ENCODE measurements at places on chromosomes 6 and 20.

DNA sequence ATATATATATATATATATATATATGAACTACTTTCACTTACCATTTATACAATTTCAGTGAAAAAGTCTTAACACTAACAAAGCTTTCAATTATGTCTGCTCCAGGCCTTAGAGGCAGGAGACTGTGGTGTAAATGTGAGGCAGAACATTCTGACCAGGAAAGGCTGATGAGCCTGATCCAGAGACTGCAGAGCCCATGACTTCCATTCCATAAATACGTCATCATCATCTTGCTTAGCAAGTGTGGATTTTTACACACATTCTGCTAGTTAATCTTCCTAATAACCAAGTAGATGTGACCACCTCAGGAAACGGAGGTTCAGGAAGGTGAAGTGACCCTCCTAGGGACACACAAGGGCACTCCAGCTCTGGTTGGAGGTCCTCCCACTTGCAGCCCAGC is 14.9 kb downstream of the TRERF1 start:
- DNase-seq: no peak

- no peak for DNase-seq
Observed at GRCh38 chr6:38320358-38320757, 319.4 kb downstream of the BTBD9 start.

- no peak for DNase-seq
Observed at GRCh38 chr20:54479138-54479906, 3.9 kb downstream of the DOK5 start.

DNA sequence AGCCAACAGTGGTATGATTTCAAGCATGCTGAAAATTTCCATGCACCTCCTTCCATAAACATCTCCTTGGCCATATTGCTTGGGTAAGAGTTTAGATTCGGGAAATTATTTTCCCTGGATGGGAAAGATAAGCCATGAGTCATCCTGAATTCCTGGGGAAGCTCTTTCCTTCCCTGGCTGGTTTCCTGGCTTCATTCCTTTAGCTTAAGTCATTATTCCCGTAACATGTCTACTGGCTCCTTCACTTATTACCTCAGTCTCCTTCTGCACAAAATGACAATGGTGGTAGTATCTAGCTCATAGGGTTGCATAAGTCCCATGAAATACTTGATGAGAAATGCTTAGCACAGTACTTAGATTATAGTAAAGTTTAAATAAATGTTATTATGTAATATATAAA is 27.6 kb downstream of the TINAG start:
- DNase-seq: peak; percentile 92

GRCh38 chr6:110284855-110285254 is 73.3 kb downstream of the METTL24 start:
- no peak for DNase-seq

DNA sequence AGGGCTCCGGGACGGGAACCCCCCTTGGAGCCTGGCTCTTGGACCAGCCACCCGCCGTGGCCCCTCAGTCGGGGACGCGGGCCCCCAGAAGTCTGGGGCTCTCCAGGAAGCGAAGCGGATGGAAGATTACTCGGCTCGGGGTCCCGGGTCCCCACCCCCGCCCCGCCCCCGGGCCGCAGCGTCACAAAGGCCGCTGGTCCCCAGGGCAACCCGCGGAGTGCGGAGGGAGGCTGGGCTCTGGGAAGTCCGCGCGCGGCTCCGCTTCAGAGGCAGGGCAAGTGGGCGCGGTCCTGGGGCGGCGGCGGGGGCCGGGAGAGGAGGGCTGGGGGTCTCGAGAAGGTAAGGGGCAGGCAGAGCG is at the start of gene FNDC11:
TSS of gene FNDC11 (plus strand) at position 227 of the 358 bp plus-strand sequence. CDS start 1,505 bp downstream, outside the sequence.
- DNase-seq: no peak

DNA sequence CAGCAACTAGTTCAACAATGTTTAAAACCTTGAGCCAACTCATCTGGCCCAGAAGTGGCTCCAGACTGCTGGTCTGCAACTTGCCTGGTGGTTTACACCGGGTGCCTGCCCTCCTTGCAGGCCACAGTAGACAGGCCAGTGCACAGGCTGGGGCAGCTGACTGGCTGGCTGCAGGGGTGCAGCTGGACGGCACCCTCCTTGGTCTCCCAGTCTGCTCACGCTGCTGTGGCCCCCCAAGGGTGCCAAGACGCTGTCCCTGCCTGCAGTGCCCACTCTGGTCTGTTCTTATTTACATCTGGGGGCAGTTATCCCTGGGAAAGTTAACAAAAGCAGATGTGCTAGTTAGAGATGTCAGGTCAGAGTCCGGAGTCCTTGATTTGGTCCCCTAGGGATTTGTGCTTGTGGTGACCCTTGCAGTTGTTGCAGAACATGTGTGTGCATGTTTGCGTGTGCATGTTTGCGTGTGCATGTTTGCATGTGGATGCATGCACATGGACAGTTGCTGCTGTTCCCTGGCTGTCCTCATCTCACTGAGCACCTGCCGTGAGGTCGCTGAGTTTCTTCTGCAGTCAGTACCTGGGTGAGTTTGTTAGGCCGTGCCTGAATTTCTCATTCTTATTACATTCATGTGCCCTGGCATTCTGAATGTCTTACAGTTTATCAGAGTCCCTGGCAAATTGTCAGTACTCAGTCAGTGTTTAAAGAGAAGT is 48.2 kb upstream of the IRF4 start:
- DNase-seq: no peak

- no peak for DNase-seq
Observed at GRCh38 chr20:53522026-53522425, 71.6 kb downstream of the ZNF217 start.

GRCh38 chr6:111080698-111081097 is 6.6 kb upstream of the SLC16A10 start:
- no peak for DNase-seq

- no peak for DNase-seq
Observed at GRCh38 chr6:30768634-30769087, 24.3 kb upstream of the IER3 start.

GRCh38 chr20:41029150-41029901 is 704 bp downstream of the TOP1 start:
- no peak for DNase-seq

DNA sequence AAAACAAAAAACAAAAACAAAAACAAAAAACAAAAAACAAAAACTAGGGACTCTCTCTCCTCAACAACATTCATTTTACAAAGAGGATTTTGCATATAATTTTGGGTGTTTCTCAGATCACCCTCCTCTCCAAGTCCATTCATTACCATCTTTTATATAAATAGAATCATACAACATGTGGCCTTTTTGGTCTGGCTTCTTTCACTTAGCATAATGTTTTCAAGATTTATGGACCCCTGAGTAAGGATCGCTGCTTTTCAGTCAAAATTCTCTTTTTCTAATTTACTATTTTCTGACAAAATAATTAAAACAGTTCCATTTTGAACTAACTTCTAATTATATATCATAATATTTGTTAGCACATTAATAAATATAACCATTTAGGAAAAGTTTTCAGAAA is 94.8 kb downstream of the UBE3D start:
- no peak for DNase-seq

- DNase-seq: no peak
Observed at GRCh38 chr6:30360139-30360538, 15.2 kb downstream of the RPP21 start.

DNA sequence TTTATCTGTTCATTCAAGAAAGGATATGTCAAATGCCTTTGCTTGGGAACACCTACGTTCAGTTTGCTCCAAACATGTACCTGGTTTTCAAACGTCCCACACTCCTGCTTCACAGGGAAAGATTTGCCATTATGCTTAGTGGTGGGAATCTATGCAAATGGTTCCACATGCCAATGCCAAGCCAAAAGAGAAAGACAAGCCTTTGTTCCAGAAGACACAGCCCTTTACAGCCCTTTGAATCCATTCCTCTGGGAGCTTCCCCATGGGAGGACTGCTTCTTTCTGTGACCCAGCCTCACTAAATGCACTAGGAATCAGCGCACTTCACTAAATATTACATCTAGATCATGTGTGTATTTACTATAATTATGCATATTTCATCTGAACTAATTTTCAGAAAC is 619.5 kb downstream of the PRKN start:
- no peak for DNase-seq

DNA sequence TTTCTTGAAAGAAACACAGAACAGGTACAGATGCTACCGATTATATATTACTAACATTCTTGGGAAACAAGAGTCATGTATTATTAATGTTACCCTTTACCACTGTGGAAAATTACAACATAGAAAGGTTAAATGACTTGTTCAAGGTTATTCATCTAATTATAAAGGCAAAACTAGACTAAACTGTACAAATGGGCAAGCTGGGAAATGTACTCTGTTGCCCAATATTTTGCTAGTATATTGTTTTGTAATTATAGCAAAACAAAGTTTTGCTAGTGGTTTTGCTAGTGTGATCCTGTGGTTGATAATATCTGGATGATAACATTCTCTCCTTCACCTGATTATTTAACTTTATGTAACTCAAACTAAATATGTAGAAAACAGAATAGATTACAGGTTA is 96.5 kb downstream of the TINAG start:
- DNase-seq: no peak

GRCh38 chr6:6724539-6725467 is 136.3 kb downstream of the LY86 start:
- DNase-seq: no peak

- DNase-seq: no peak
Observed at GRCh38 chr20:4100679-4101078, 85.3 kb upstream of the RNF24 start.

DNA sequence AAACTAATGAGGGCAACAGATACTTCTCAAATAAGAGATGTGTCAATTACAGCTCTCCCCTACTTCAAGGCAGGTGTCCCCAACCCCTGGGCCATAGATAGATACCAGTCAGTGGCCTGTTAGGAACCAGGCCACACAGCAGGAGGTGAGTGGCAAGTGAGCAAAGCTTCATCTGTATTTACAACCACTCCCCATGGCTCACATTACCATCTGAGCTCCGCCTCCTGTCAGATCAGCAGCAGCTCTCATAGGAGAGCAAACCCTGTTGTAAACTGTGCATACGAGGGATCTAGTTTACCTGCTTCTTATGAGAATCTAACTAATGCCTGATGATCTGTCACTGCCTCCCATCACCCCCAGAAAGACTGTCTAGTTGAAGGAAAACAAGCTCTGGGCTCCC is 422.1 kb downstream of the GJA1 start:
- DNase-seq: no peak

GRCh38 chr20:44572551-44573500 is 9.6 kb upstream of the PKIG start:
- DNase-seq: peak; percentile 90

DNA sequence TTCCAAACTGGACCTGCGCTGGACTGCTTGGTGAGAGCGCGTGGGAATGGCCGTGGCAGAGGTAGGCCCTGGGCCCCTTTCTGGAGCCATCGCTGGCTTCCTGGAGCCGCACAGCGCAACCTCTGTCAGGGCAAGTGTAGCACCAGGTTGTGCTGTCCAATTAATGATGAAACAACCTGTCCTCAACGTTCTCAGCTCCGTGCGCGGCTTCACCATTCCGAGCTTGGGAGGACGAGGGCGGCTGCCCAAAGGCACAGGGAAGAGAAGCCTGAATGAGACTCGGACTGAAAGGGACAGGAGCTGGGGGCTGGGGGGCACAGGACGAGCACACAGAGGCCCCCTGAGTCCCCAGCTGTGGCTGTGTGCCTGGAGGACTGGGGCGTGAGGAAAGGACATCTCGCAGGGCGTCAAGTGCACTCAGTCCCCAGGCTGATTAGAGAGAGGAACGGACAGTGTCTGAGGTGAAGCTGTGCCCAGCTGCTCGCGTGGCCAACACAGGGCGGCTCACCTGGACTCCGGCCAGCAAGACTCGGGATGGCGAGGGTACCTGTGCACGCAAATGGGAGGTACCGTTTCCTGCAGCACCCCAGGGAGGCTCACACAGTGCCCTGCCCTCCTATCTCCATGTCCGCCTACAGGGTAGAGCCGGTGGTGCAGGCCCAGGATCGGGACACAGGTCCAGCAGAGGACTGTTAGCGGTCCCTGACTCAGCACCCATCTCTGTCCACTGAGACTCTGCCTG is 403.3 kb downstream of the TAF4 start:
- no peak for DNase-seq

GRCh38 chr20:18090477-18090876 is 32.8 kb upstream of the OVOL2 start:
- no peak for DNase-seq

- no peak for DNase-seq
Observed at GRCh38 chr20:64232794-64233193, 22.8 kb upstream of the PCMTD2 start.

GRCh38 chr6:63188828-63189227 is 22.4 kb upstream of the FKBP1C start:
- no peak for DNase-seq

- DNase-seq: no peak
Observed at GRCh38 chr6:153150371-153150751, 19.3 kb upstream of the RGS17 start.

GRCh38 chr20:17097603-17098002 is 129.2 kb upstream of the PCSK2 start:
- DNase-seq: no peak

DNA sequence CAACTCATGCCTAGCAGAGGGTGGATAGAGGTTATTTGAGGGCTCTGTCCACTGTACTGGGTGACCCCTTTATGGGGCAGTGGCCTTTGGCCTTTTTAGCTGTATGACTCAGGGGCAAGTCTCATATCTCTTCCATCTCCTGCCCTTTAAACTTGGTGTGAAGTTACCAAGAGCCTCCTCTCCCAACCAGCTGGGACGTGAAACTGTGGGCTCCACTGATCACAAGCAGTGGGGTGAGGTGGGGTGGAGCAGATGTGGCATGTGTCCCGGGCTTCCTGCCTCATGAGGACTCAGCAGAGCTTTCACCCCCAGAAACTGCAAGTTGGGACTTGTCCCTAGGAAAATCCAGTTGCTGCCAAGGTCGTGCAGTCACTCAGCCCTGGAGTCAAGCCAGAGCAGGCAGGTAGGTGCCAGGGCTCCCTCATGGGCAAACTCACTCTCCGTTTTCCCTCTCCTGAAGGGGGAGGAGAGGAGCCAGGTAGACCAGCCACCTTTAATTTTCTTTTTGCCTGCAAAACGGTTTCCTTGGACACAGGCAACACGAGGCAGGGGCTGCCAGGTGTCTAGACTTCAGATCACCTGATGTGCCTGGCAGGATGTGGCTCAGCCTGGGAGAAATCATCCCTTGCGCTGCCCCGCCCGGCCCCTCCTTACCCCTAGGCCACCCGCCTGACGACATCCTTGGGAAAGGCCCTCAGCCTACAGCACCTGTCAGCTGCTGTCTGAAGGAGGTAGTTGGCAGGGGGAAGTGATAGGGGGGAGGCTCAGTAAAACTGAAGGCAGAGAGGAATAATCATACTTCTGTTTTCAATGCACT is 4.0 kb downstream of the CDKN1A start:
- no peak for DNase-seq
